IPS-NIHi11 (cell line): ENCODE measurements at places on chromosomes 5 and 9.

DNA sequence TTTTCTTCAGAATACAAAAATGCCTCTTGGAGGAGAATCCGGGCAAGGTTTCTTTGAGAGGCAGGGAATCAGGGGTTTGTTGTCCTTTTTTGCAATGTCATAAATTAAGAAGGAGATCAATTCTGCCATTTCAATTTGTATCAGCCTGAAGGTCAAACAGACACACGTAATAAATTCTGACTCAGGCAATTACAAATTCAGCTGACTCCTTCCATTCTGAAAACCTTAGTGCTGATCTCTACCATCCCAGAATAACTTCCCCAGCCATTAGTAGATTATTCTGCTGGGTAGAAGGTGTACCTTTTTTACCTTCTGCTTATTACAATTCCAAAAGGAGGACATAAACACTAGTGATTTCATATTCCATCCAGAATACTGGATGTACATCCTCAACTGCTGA, 516.6 kb downstream of the AGTPBP1 start:
- DNase-seq: no peak

DNA sequence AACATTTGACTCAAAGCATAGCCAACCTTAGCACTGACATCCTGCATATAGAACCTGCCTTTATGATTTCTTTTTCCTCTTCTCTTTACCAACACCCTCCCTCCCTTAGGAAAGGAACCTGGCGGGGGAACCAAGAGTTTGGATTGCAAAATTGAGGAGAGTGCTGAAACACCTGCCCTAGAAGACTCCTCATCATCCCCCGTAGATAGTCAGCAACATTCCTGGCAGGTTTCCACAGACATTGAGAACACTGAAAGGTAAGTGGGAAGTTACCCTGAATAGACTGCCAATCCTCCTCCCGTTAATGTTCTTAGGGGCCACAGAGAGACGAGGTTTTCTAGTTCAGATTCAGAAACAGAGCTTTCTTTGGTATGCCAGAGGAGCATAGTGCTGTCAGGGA, 88.8 kb downstream of the RGS7BP start:
- DNase-seq: no peak

GRCh38 chr9:133835262-133835901, 97.2 kb upstream of the SARDH start:
- DNase-seq: no peak

DNA sequence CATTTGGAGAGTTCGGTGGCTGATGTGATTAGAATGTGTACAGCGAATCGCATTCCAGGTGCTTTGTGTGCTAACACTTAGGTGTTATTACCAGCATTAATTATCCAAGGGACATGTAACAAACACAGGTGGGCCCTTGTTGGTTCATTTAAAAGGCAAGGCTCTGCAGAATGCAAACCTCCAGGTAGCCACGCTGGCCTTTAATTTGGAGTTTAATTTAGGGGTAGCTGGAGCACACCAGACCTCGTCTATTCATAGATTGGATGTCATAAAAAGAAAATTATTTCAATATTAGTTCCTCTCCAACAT, 191.1 kb downstream of the MAT2B start:
- no peak for DNase-seq

GRCh38 chr5:14429101-14430050, 152.2 kb upstream of the OTULINL start:
- no peak for DNase-seq

GRCh38 chr5:134503937-134504437, 21.5 kb upstream of the JADE2 start:
- no peak for DNase-seq

GRCh38 chr5:155746367-155747038, 580.5 kb upstream of the SGCD start:
- no peak for DNase-seq

GRCh38 chr9:82457891-82458290, 469.3 kb downstream of the SPATA31D1 start:
- no peak for DNase-seq

DNA sequence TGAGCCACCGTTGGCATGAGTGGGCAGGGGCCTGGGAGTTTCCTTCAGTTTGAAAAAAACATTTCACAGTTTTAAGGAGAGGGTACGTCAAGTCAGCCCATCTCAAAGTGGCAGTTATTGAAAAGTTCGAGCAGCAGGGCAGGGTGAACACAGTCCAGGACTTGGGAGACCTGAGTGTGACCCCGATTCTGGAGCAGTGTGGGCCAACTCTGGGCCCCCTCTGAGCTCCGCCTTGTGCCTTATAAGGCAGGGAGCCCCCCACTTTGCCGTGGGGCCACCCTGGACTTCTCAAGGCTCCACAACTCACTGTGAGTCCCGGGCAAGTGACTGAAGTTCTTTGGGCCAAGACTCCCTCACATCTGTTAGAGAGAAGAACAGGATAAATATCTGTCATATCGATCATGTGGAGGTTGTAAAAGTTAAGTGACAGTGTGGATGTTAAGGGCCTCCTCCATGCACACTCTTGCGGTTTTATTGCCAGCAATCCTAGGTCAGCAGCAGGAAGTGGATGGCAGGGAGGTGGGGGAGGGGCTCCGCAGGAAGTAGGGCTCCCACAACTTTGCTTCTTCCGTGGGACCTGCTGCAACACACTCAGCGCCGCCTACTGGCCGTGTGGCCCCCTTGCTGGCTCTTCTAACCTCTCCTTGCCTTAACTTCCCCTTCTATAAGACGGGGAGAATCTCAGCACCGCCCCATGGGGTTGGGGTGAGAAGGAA, 38.4 kb downstream of the HRH2 start:
- peak; percentile 81 for DNase-seq

- DNase-seq: no peak
These were observed 105.3 kb upstream of the NFIB start for GRCh38 chr9:14418941-14419937.

DNA sequence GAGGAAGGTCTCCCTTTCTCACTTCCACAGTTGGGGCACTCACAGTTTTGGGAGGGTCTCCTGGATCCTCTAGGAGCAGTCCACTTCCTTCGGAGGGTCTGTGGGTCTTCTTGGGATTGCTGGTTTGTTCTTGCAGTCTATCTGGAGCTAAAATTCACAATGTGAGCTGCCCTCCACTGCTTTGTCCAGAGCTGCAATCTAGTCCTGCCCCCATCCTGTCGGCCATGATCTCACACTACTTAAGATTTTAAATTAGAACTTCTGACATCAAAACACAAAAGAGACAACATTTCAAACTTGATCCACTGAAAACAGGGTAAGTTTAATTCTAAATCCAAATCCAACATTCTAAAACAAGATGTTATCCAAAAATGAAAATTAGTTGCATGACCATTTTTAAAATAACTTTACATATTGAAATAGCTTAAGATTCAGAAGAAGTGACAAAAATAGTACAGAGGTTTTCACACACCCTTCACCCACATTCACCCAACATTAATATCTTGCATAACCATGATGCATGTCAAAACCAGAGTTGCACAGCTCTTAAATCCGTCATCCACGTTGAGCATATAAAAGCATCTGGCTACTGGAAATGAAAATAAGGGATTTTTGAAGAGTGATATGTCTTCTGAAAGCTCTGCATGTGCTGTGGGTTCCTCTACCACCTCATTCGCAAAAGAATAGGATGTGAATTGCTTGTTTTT, 113.7 kb upstream of the EPB41L4A start:
- DNase-seq: no peak

- DNase-seq: no peak
These were observed 2.4 kb upstream of the FAM78A start for GRCh38 chr9:131278702-131279111.
